ENCODE measurements at places on chromosomes 12 and 14. TPM values are rescaled to one million over a fixed set of nuclear protein-coding genes. Genes with fewer than 3 reads are reported as not detected.

- no peaks in the 10 kb centered on the region for H3K4me1 ChIP-seq
- H3K27ac ChIP-seq: no peak overlapping the region
- no peaks in the 10 kb centered on the region for H3K36me3 ChIP-seq
- no peak overlapping the region for H3K4me3 ChIP-seq
- H3K27me3 ChIP-seq: no peaks in the 10 kb centered on the region
These were observed 18.5 kb downstream of the TMEM132D start for GRCh38 chr12:129885287-129885686.

DNA sequence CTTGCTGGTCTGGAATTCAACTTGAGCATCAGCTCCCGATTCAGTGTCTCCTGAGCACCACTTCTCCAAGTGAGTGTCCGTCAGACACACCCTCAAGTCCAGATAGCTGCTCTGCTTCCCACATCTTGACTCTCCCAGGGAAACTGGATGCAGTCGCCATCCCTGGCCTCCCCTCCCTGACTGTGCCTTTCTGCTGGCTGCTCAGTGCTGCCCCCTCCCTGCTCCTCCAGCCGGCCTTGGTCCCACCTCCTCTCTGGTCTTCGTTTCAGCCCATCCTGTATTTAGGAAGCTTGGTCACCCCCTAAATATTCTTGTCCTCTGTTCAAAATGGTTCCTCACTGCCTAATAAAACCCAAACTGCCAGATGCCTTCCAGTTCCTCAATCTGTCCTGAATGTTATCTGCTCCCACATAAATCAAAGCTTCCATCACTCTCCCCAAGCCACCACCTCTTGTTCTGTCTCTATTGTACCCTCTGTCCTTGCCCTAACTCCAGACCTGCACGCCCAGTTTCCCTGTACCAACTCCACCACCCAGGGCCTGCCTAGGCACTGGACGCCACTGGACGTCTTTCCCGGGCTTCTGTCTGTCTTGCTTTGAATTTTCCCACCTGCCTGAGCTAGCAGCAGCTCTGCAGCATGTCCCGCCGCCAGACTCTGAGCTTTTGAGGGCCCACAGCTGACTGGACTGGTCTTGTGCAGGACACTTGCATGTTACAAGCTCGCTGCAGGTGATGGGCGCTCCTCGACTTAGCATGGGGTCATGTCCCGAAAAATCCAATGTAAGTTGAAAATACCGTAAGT, 33.8 kb downstream of the CCDC92 start:
- peaks cover 25% of the 10 kb centered on the region for H3K4me1 ChIP-seq
- H3K27me3 ChIP-seq: no peaks in the 10 kb centered on the region
- peak overlapping the region; percentile 68 for H3K27ac ChIP-seq
- no peak for DNase-seq

DNA sequence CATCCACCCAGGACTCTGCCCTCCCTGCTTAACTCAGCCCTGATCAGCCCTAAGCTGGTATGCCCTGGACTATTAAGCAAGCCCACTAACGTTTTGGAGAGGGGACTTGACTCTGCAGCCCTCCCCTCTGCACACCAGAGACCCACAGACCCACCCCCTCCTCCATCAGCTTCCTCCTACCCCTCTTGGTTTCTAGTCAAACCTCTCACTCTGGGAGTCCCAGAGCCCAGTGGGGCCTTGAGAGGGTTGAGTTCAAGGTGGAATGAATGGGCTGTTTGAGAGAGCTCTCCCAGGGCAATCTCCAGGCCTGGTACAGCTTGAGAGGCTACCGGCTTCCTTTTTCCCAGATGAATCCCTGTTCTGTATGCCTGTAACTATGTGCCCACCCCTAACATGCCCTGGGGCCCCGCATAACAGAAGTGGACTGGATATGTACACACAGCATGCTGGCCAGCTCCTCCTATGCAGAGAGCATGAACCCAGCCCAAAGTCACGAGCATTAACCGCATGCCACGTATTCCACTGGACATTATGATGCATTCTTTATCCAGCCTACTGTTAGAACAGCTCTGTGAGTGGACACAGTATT, 43.6 kb downstream of the IRF2BPL start:
- H3K36me3 ChIP-seq: peaks cover 10% of the 10 kb centered on the region
- DNase-seq: no peak
- H3K4me1 ChIP-seq: peaks cover 19% of the 10 kb centered on the region
- no peak overlapping the region for H3K27ac ChIP-seq
- no peak overlapping the region for H3K4me3 ChIP-seq

DNA sequence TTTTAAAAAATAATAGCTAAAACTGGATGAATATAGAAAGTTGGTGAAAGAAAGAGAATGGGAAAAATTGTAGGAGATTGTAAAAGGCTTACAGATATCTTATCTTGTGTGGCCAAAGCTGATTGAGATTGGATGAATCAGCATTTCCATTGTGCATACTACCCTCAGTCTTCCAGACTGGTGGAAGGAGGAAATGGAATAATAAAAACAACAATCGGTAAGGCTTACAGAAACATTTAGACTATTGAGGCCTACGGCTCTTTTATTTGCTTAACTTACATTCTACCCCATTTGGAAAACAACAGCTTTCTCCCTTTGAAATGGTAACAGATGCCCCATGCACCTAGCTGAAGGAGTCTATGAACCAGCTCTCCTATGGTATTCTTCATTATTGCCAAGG, 129.8 kb downstream of the PTPRB start:
- H3K36me3 ChIP-seq: no peaks in the 10 kb centered on the region
- no peak overlapping the region for H3K4me3 ChIP-seq
- no peaks in the 10 kb centered on the region for H3K4me1 ChIP-seq
- H3K27ac ChIP-seq: no peak overlapping the region

DNA sequence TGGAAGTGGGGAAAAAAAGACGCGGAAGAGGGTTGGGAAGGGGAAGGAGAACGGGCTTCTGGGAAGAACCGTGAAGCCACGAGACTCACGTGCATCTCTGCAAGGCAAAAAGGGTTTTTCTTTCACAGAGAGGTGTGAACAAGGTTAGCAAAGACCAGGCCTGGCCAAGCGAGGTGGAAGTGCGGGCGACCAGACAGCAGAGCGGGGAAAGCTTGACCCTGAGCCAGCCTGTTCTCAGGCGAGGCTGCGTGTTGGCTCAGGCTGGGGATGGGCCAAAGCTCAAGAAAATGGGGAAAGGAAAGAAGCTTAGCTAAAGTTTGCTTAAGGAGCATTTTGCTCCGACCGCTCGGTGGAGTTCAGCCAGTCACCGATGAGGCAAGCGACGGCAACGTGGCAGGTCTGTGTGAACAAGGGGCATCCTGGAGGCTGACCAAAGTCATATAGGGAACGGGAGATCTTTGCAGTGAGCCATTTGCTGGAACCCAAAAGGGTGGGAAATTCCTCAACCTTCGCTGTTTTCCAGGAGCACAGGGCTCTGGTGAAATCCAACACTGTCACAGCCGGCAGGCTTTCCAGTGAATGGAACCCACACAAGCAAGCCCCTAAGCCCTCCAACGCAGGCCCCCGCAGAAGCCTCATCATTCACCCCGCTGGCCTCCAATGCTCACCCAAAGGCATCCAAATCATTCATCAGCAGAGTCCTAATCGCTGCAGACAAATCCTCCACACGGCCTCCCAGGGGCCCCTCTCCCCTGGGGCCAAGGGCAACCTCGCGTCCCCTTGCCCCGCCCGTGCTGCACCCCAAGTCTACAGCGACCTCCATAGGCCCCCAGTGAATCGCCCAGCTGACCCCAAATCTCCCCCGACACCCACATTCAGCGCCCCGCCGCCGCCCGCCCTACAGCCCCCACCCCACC, 754 bp downstream of the ZNF605 start:
- DNase-seq: peak; percentile 21
- no peaks in the 10 kb centered on the region for H3K27me3 ChIP-seq
- peak overlapping the region; percentile 96 for H3K4me3 ChIP-seq
- peak overlapping the region; percentile 73 for H3K27ac ChIP-seq
- H3K4me1 ChIP-seq: peaks cover 19% of the 10 kb centered on the region
- H3K36me3 ChIP-seq: peaks cover 39% of the 10 kb centered on the region

YARS2 gene
- 19.3 TPM for total RNA-seq
